Type B pancreatic cell (in vitro differentiated cells): ENCODE measurements at places on chromosomes 1 and 21. TPM values are rescaled to one million over a fixed set of nuclear protein-coding genes. Genes with fewer than 3 reads are reported as not detected.

GRCh38 chr1:168468042-168468809 lies 75.6 kb downstream of the XCL2 start:
- DNase-seq: no peak

- DNase-seq: no peak
Measured at GRCh38 chr1:19338323-19338762, 26.2 kb downstream of the SLC66A1 start.

DNA sequence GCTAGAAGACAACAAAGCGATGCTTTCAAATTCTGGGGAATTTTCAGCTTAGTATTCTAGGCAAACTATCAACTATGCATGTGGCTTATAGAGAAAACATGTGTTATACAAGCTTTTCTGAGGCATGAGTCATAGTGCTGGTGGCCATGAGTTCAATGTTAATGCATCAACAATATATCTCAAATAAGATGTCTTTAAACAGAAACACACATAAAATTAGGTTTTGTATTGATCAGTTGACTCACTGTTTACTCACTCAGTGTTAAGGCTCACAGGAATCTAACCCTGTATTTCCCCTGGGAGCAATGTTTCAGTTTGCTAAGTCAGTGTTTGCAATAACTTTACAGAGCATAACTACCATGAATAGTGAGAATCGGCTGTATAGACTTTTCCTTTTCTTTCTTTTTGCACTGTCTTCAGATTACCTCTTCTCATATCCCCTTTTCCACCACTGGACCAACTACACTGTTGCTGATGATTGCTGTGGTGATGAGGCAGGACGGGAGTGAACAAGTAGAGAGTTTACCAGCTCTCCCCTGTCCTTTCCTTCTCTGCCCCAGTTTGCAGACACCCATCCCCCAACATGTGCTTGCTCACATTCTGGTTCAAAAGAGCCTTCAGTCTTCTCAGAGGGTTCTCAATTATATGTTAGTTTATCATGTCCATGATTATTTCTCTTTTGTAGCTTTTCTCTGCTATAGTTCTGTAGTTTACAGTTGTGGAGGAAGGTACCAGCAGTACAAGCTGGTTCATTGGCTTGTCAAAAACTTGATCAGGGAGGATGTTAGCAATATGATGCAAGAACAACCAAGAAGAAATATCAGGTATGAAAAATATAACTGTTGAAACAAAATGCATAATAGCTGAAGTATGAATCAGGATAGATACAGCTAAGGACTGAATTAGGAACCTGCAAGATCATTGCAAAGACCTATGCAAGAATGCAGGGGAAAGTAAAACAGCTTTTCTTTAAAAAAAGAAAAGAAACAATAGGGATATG lies 23.9 kb downstream of the CD2 start:
- DNase-seq: no peak

GRCh38 chr1:111599781-111600693 lies 19.6 kb upstream of the RAP1A start:
- DNase-seq: no peak

GRCh38 chr1:52238887-52239707 lies 97.2 kb downstream of the ZFYVE9 start:
- DNase-seq: no peak

OR2W3 gene
- total RNA-seq: not detected in 2 replicates

CLDN19 gene
- total RNA-seq: 0.33 and 2.3 TPM in 2 replicates
